ENCODE measurements at places on chromosomes 12 and 14.

DNA sequence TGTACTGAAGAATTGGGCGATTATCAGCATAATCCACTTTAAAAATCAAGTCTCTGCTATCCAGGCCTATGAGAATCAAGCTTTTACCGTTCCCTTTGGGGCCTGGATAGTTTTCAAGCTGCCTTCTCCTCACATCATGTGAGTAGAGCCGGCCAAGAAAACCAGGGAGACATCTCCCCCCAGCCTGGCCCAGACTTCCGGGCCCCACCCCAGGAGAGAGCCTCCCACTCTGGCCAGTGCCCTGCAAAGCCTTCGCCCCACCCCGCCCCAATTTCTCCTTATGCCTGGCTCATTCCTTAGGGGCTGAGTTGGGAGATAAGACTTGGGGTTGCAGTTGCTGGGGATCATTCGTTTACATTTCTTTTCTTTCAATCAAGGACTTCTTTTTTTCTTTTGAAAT is 1.4 kb upstream of the TMEM132C start:
- DNase-seq: no peak

DNA sequence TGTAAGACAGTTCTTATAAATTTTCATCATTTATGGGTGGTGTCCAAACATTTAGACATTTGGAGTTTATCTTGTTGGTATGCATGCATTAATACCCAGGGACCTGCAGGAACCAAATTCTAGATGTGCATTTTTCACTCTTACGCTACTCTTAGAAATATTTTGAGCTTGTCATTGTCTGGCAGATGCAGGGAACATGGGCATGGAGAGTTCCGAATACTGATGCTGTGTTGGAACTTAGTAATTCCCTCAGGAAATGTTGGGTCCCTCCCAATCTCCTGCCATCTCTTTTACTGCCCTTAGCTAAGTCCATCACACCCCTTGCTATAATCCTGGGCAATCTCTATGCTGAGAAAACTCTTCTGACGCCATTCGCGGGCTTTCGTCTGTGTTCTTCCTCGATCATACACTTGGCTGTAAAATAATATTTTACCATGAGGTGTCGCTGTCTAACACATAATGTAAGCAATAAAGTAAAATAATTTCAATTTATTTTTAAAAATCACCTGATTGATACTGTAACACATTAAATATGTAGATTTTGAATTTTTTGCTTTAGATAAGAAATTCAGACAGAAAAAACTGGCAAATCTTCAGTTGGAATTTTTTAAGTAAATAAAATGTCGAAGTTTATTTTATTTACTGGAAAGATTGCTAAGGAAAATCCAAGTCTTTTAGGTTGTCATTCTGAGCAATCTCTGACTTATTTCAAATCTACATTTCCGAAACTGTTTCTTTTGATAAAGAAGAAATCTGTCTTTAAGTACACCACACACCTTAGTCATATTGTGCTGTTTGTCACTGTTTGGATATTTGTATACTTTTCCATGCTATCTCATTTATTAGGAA is 304.1 kb upstream of the SSTR1 start:
- no peak for DNase-seq

GRCh38 chr12:125071456-125071855 is 6.2 kb downstream of the AACS start:
- no peak for DNase-seq

DNA sequence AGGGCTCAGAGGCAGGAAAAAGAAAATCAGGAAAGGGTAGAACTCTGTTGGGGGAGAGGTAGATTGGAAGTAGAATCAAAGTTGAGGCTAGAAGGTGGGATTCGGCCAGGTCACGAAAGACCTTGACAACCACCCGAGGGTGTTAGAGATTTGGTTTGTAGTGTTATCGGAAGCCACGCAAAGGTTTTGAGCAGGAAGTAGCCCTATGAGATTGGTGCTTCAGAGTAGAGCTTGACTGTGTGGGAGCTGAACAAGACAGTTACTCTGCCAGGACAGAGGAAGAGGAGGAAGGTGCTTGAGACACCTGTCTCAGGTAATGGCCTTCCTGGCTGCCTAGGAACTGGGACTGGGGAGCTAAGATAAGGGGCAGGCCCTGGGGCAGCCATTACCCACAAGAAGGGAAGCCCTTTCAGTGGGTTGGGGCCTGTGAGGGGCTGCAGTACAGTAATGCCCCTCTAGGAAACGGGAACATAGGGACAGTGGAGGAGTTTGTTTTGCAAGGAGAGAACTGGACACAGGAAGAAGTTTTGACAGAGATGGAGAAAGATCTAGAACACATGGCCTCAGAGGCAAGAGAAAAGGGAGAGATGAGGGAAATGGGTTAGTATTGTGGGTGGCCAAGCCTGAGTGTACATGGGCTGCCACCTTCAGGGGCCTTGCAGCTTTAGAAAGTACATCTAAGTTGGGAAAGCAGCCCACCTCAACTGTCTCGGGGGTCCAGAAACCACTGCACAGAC is 73.5 kb downstream of the RIN3 start:
- DNase-seq: no peak

- no peak for DNase-seq
These were observed 912.7 kb upstream of the LRFN5 start for GRCh38 chr14:40694023-40694422.

- no peak for DNase-seq
These were observed 59.8 kb downstream of the DIO3 start for GRCh38 chr14:101620821-101621785.

DNA sequence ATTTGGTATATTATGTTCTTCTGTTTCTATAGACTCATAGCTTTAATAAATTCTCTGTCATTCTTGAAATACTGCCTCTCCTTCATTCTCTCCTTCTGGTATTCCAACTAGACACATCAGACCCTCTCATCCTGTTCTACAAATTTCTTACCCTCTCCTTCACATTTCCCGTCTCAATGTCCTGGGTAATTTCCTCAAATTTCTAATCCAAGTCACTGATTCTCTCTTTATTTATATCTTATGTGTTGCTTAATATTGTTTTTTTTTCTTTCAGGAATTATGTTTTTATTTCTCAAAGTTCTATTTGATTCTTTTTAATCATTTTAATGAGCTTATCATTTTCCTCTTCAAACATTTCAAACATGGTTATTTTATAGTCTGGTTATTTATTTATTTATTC is 94.0 kb downstream of the RALGAPA1 start:
- DNase-seq: no peak

- no peak for DNase-seq
These were observed 663.6 kb downstream of the BCL11B start for GRCh38 chr14:98608071-98609060.

GRCh38 chr12:20429852-20430251 is 61.5 kb downstream of the PDE3A start:
- no peak for DNase-seq

DNA sequence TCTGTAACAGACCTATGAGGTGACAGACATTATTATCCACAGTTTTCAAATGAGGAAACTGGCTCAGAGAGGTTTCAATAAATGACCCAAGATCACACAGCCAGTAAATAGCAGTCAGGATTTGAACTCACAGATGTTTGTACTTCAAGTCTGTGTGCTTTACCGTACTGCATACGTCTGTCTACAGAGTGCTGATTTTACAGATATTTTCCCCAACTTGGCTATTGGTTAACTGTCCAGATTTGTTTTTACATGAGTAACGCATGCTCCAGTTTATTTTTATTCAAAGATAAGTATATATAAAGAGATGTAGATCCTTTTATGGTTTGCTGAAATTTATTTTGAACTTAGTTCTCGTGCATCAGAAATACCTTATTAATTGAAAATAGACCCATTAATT is 65.7 kb upstream of the SLC38A2 start:
- DNase-seq: no peak

DNA sequence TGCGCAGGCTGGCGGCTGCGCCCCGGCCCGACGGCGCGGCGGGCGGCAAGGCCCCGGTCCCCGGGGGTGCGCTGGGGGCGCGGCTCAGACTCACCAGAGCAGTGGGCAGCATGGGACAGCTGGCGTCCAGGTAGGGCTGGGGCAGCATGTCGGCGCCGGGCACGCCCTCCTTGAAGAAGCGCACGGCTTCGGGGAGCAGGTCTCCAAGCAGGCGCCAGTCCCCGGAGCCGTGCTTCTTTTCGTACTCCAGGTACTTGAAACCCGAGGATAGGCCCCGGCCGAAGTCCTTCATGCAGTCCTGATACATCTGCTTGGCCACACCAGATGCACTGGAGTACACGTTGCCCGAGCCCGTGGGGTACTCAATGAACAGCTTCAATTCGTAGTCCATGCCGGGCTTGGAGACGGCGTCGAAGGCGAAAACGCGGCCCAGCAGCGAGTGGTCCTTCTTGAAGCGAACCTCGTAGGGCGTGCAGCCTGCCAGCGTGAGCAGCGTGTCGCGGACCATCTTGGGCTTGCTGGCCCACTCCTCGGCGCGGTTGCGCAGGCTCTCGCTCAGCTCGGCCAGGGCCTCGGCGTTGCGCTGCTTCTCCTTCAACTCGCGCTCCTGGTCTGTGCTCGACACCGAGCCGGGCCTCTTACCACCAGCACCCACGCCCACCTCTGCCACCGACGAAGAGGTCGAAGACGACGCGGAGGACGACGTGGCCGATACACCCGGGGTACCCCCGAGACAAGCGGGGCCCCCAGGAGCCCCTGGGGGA is 2.2 kb downstream of the IRF2BPL start:
- no peak for DNase-seq

DNA sequence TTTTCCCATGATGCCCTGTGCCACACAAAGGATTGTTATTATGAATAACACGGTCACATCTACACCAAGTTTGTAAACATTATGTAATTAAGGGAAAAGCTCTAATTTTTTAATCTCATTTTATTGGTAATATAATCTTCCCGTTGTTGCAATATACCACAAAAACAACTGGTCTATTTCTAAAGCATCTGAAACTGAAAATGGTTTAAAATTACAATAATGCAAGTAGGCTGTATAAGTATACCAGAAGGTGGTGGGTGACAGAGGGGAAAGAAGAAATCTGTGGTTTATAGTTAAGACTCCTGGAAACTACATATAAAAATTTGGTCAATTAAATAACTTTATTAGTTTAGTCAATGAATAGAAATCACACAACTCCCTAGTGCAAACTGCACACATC is 5.2 kb downstream of the DDHD1 start:
- DNase-seq: no peak

DNA sequence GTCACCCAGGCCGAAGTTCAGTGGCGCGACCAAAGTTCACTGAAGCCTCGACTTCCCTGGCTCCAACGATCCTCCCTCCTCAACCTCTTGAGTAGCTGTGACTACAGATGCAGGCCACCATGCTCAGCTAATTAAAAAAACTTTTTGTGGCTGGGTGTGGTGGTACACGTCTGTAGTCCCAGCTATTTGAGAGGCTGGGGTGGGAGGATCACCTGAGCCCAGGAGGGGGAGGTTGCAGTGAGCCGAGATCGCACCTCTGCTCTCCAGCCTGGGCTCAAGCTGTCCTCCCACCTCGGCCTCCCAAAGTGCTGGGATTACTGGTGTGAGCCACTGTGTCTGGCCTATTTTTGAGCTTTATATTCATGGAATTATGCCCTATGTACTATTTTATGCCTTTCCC is 18.1 kb upstream of the RAD52 start:
- no peak for DNase-seq

GRCh38 chr12:12890543-12891079 is 751 bp upstream of the GPRC5A start:
- DNase-seq: no peak

GRCh38 chr12:119594772-119595445 is 1.3 kb downstream of the TMEM233 start:
- DNase-seq: no peak

DNA sequence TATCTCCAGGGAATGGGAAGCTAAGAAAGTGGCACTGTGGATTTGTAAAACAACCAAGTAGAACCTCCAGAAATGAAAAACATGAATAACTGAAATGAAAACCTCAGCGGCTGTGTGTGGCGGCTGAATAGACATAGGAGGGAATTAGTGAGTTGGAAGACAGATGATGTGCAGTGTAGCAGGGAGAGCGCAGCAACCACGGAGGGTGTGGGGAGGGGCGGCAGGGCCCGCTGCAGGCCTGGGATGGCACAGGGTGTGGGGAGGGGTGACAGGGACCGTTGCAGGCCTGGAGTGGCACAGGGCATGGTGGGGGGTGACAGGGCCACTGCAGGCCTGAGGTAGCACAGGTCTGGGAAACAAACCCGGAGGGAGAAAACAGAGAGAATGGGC is 51.1 kb downstream of the BEGAIN start:
- no peak for DNase-seq

- DNase-seq: no peak
These were observed 5.9 kb downstream of the ZNF605 start for GRCh38 chr12:132949936-132950837.

DNA sequence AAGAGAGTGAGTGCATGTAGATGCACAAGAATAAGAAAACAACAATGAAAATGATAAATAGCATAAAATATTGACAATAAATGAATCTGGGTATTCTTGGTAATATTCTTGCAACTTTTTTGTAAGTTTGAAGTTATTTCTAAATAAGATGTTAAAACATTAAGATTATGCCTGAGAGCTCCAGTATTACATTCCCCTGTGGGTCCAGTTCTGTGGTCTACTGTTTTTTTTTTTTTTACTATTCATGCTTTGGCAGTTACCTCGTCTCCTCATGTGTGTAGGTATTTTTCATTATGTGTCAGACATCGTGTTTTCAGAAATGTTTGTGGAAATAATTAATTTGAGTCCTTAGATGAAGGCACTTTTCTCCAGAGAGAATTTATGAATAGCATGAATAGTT is 386.2 kb downstream of the AACS start:
- no peak for DNase-seq

DNA sequence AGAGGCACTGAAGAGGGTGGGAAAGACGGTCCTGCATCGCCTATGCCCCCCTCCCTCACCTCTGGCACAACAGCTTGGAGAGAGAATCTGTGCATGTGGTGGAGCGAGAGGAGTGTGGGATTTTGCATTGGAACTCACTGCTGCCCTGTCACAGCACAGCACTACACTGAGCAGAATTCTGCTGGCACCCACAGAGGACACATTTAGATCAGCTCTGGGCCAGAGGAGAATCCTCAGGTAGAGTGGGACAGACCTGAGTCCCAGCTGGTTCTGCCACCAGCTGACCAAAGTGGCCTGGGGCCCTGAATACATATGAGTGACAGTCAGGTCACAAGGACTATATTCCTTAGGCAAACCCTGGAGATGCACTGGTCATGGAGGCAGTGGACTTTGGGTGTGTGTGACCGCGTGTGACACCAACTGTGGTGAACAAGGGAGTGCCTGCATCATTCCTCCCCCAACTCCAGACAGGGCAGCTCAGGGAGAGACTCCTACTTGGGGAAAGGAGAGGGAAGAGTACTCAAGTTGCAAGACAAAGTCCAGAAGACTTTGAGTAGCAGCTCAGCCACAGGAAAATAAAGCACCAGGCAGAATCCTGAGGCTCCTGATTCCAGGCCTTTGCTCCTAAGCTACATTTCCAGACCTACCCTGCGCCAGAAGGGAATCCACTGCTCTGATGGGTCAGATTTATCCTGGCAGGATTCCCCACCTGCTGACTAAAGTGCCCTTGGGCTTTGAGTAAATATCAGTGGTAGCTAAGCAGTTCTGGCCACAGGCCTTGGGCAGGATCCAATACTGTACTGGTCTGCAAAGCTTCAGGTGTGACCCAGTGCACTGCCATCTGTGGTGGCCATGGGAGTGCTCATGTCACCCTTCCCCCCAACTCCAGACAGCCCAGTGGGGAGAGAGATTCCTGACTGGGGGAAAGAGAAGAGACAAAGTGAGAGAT is 10.6 kb upstream of the ACOT1 start:
- no peak for DNase-seq

Data from stimulated activated naive B cell treated with anti-CD40 and anti-IgM and Interleukin-4, amounts not matched to agents 10 μg/mL and 1 μg/mL and 100 μg/mL, for 72 hours (primary cell).